Effector memory CD8-positive, alpha-beta T cell (primary cell): ENCODE measurements at places on chromosomes 3 and 15.

GRCh38 chr3:30610702-30611368 lies 4.4 kb downstream of the TGFBR2 start:
- no peak for DNase-seq

GRCh38 chr3:51691021-51691420 lies 15.8 kb upstream of the GRM2 start:
- DNase-seq, result no peak

DNA sequence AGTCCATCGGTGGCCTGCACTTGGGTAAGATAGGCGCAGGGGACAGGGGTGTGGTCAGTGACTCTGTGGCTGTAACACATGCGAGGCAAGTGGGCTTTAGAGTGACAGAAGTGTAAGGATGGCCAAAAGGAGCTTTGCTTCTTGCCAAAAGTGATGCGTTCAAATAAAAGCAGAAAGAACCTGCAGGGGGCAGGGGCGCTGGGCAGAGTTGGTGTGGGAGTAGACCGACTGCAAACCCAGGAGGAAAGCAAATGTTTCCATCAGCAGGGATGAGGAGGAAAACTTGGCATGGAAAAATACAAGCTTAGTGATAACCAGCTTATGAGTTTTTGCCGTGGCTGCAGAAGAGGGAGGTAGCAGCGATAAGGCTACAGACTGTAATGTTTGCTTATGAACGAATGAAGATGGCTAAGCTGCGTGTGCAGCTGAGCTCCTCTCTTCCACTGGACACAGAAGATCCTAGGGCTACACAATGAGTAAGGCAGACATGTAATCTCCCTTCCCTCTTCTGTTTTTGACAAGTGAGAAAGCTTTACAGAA lies 149.4 kb downstream of the WNT5A start:
- no peak for DNase-seq

DNA sequence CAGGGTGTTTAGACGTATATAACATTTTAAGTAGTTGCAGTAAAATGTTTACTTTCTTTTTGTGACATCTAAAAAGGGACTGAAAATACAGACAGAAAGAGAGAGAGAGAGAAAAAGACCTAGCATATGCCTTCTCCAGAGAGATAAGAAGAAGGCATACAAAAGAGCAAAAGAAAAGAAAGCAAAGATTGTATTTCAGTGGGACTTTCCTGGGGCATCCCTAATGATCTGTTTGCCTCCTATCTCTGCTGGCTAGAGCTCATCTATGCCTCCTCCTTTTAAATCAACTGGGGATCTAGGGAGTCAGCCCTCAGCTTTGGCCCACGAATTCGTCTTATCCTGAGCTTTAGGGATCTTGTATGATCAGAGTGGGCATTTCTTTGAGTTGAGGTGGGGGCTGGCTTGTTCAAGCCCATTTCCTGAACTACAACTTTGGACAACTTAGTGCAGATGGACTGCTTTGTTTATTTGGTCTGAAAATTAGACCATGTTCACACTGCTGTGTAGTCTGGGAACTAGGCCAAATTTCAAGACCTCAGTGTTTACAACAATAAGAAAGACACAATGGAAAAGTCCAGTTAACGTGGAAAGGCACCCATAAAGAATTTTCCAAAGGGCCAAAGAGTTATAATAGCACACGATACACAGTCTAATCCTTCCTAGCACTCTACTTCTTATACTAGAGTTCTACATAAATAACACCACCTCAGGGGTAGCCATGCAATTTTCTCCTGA lies 61.0 kb downstream of the ATP8B4 start:
- DNase-seq, result no peak

DNA sequence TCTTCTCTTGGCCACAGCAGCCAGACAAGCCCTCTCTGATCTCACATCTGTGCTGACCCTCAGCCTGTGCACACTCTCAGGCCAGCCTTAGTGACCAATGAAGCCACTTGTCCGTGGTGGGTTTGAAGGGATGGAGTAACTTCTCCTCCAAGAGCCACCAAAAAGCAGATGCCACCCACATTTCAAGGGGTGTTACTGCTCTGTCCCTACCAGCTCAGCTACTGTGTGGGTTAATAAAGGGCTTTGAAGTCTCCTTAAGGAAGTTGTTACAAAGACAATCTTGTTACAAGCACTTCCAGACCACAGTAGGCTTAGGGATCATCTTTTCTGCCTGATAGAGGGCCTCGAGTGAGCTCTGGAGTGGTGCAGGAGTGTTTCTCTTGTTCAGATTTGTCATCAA lies 3.3 kb upstream of the CA12 start:
- DNase-seq, result no peak

DNA sequence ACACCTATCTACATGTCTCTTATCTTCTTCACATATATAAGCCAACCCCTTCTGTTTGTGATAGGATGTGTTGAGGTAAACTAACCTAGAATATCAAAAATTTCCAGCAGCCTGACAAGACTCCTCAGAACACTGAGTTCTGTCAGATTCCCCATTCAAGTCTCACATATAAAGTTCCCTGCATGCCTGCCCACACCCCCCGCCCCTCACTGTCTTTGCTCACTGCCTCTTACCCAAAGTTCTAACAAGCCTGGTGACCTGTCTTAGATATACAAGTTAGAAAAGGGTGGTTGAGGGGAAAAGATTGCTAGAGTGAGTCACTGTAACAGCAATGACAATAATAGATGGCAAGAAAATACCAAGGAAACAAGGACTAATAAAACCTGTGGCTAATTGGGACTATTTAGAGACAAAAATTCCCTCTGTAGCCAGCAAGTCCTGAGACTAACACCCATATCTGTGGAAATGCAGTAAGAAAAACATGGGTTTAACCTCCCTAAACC lies 40.1 kb downstream of the FBXO22 start:
- DNase-seq, result no peak
